Fibroblast of skin of right biceps (primary cell): ENCODE measurements at places on chromosomes 11 and 22.

- DNase-seq: no peak
Observed at GRCh38 chr11:473962-474785, 24.1 kb downstream of the PTDSS2 start.

- DNase-seq: peak; percentile 39
Observed at GRCh38 chr11:64620381-64620971, 29.5 kb downstream of the SLC22A12 start.

DNA sequence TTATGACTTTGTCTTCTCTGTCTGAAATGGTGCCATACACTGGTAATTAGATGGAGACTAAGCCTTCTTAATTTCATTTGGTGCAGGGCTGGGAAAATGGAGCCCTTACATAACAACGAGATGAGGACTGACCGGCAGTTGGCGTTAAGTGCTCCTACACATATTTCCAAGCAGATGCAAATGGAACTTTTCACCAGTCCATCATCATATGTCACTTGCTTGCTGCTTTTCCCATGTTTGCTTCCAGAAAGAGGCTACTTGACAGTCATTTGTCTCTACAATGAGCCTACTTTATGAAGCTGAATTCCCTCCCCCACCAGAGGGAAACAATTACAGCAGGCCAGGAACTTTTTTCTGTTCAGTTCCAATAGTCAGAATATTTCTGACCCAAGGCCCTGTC is 32.6 kb downstream of the SVIP start:
- no peak for DNase-seq

GRCh38 chr22:39392341-39392948 is 7.1 kb upstream of the TAB1 start:
- no peak for DNase-seq

DNA sequence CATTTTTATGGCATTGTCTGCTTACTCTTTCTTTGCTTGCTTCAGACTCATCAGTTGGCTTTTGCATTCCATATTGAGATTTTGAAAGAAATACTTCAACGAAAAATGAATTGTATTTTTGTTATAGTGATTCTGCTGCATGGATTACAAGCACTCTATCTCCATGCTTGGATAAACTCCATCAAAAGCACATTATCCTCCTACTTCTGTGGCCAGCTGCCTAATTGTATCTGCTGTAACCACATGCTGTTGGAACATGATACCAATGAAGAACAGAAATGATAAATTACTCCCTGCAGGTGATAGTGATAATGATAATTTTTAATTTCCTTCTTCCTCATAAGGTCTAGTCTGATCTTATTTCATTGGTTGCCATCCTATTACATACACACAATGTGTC is 100.8 kb downstream of the PRMT3 start:
- DNase-seq: no peak

GRCh38 chr22:37377927-37378326 is 49.4 kb downstream of the ELFN2 start:
- no peak for DNase-seq

GRCh38 chr22:46329616-46330015 is 5.9 kb upstream of the TRMU start:
- DNase-seq: no peak

DNA sequence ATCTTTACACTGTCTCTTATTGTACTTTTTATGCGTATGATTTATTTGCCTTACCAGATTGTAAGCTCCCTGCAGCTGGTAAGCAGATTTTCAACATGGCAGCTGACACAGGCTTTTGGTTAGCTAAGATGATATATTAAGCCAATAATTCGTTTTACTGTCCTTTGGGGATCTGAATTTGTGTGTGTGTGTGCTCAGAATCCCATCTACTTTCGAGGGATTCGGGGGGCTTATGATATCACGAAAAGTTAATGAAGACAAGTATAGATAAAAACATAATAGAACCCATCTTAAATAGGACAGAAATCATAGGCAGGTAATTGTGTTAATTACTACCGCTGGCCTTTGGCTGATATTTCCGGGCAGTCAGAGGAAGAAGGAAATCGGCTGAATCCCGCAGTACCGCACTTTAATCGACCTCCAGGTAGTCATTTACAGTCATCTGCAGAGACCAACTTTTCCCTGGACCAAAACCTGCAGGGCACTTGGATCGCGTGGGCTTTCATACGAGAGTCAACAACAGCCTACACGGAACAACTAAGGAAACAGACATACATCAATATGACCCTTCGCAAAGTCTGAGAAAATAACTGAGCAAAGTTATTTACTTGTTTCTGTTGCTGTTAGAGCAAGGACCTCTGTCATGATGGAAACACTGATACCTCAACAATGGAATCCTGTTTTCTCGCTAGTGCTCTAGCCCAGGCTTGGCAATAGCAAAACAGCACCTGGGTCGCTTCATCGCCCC is 802 bp downstream of the KBTBD3 start:
- no peak for DNase-seq

- peak; percentile 77 for DNase-seq
Observed at GRCh38 chr22:42353883-42354727, 78.1 kb downstream of the NFAM1 start.

GRCh38 chr11:126601550-126602215 is 246.2 kb downstream of the ST3GAL4 start:
- DNase-seq: no peak

GRCh38 chr11:105911454-105911853 is 110.6 kb downstream of the MSANTD4 start:
- DNase-seq: no peak

DNA sequence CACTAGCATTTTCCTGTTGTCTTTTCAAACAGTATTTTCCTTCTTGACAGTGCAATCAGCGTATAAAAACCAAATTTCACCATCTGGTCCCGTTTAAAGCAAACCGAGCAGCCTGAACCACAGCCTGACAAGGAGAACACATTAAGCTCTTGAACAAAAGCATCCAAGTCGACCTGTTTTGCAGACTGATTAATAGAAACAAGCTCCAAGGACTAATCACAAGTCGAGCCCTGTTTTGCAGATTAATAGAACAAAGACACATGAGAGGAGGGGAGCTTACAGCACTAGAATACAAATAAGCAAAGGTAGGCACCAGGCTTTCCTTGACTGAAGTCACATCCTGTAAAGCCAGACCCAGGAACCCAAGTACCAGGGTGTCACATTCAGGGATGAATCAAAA is 104.8 kb downstream of the MPPED2 start:
- peak; percentile 7 for DNase-seq
